ENCODE measurements at places on chromosomes 2 and 18. TPM values are rescaled to one million over a fixed set of nuclear protein-coding genes. Genes with fewer than 3 reads are reported as not detected.

DNA sequence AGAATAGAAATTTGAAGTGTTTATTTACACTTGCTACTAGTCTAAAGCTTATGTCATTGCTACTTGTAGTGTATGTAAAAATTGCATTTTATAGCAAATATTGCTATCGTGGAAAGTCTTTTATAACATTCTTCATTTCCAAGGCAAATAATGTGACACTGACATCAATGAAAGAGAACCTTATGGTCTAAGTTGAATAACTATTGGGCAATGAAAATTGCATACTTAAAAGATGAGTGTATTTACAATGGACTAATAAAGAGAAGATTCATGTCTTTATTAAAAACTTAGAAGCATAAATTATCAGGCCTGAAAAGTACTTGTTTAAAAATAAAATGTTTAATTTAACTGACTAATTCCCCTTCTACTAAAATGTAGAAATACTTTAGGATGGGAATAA, 82.2 kb downstream of the LRP1B start:
- no peaks in the 10 kb centered on the region for H3K36me3 ChIP-seq
- no peaks in the 10 kb centered on the region for H3K27me3 ChIP-seq
- no peaks in the 10 kb centered on the region for H3K4me1 ChIP-seq
- DNase-seq = no peak
- H3K4me3 ChIP-seq = no peak overlapping the region
- no peak overlapping the region for H3K27ac ChIP-seq

- no peaks in the 10 kb centered on the region for H3K36me3 ChIP-seq
- H3K27me3 ChIP-seq = no peaks in the 10 kb centered on the region
- no peak overlapping the region for H3K27ac ChIP-seq
- no peak for DNase-seq
Measured at GRCh38 chr18:8667846-8668245, 37.5 kb upstream of the MTCL1 start.

- H3K4me3 ChIP-seq = no peak overlapping the region
- H3K27ac ChIP-seq = no peak overlapping the region
- no peaks in the 10 kb centered on the region for H3K4me1 ChIP-seq
Measured at GRCh38 chr2:128511731-128512378, 193.2 kb upstream of the HS6ST1 start.

Gene ZSCAN30
- 3.0 TPM for polyA plus RNA-seq

- H3K27me3 ChIP-seq = no peaks in the 10 kb centered on the region
- peak; percentile 1 for DNase-seq
- no peak overlapping the region for H3K4me3 ChIP-seq
- H3K36me3 ChIP-seq = no peaks in the 10 kb centered on the region
- H3K27ac ChIP-seq = no peak overlapping the region
- no peaks in the 10 kb centered on the region for H3K4me1 ChIP-seq
Measured at GRCh38 chr2:178280244-178280852, 86.0 kb downstream of the OSBPL6 start.

DNA sequence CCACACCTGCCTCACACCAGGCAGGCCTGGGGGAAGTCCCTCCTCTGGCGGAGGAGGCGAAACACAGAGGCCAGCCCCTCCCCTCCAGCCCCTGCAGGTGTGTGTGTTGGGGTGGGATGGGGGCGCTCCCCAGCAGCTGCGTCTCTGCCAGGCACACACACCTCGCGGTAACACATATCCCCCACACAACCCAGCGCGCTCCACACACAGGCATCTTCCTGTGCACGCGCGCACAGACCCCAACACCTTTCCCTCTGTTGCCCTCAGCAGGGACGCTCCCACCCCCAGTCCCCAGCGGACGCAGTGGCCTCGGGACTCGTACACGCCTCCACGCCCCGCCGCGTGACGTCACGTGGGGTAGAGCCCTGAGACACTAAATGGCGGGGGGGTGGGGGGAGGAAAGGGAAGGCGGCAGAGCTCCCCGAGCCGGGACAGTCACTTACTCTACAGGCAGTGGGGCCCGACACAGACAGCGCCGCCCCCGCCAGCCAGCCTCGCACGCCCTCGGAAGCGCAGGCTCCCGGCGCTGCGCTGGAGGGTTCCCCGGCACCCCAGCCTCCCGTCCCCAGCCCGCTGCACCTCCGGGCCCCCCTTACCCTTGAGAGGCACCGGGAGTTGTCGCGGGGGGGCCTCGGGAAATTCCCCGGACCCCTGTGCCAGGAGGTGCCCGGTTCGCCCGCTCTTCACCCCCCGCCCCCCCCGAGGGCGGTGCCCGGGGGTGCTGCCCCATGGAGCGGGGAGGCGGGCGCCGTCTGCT, at the start of gene WNT10A:
Gene WNT10A (plus strand): TSS at position 751 of the 757 bp plus-strand sequence. CDS start 144 bp downstream, outside the sequence.
- peak; percentile 84 for DNase-seq
- H3K27ac ChIP-seq = peak within 1 kb of the TSS; percentile 31
- no peaks in the 10 kb centered on the region for H3K27me3 ChIP-seq
- no peaks in the 10 kb centered on the region for H3K36me3 ChIP-seq
- peak within 1 kb of the TSS; percentile 40 for H3K4me3 ChIP-seq
- peaks cover 42% of the 10 kb centered on the region for H3K4me1 ChIP-seq

Gene CSRNP3
- not detected for polyA plus RNA-seq

Gene SERPINB4
- not detected for polyA plus RNA-seq

Gene POTEC
- not detected for polyA plus RNA-seq

Gene RAB17
- polyA plus RNA-seq = not detected
